ENCODE measurements at places on chromosomes 6 and 20.

DNA sequence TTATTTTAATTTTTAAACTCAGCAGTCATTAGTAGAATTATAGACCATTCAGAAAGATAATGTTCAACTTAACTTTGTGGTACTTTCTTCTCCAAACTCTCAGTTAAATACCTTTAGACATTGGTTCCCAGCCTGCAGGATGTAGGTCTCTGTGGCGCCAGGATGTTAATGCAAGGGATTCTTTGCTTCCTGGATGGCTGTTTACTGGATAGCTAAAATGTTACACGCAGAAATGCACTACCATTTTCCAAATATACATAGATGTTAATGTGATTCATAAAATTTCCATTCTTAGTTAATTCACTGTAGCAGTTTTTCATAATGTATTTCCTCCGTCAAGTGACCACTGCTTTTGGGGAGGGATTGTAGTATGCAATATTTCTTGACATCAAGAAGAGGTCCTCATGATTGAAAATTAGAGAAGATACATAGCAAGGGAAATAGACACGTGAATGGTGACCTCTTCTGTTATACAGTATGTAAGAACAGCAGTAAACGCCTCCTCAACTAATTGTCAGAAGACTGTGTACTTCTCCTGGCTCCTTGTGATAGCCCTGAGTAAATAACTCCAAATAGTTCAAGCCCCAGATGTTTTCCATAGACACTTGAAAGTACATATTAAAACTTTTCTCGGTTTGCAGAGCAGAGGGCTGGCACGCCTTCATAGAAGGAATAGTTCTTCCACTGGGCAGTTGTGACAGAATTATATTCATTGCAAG is 128.8 kb downstream of the LCA5 start:
- DNase-seq, result no peak

DNA sequence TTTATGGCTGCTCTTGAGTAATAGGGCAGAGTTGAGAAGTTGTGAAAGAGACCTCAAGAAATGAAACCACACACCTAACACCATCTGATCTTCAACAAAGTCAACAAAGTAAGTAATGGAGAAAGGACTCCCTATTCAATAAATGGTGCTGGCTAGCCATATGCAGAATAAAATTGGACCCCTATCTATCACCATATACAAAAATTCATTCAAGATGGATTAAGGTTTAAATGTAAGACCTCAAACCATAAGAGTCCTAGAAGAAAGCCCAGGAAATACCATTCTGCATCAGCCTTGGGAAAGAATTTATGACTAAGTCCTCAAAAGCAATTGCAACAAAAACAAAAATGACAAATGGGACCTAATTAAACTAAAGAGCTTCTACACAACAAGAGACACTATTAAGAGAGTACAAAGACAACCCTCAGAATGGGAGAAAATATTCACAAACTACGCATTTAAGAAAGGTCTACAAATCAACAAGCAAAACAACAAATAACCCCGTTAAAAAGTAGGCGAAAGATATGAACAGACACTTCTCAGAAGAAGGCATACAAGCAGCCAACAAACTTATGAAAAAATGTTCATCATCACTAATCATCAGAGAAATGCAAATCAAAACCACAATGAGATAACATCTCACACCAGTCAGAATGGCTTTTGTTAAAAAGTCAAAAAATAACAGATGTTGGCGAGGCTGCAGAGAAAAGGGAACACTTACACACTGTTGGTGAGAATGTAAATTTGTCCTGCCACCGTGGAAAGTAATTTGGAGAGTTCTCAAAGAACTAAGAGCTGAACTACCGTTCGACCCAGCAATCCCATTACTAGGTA is 4.0 kb downstream of the MAP3K5 start:
- peak; percentile 87 for DNase-seq

DNA sequence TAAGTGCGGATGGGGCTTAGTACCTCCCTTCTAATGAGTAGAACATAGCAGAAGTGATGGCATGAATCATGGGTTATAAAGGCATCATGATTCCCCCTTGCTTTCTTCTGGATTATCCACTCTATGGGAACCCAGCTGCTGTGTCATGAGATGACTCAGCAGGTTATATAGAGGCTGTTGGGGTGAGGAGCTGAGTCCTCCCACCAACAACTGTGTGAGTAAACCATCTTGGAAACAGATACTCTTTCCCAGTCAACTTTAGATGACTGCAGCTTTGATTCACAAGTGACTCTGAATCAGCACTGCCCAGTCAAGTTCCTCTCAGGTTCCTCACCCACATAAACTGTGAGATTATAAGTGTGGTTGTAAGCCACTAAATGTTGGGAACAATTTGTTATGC is 46.3 kb downstream of the FAM83B start:
- peak; percentile 70 for DNase-seq

- no peak for DNase-seq
Measured at GRCh38 chr6:3578981-3579380, 122.1 kb upstream of the SLC22A23 start.

GRCh38 chr6:84769306-84769705 is 4.9 kb upstream of the TBX18 start:
- DNase-seq, result no peak

DNA sequence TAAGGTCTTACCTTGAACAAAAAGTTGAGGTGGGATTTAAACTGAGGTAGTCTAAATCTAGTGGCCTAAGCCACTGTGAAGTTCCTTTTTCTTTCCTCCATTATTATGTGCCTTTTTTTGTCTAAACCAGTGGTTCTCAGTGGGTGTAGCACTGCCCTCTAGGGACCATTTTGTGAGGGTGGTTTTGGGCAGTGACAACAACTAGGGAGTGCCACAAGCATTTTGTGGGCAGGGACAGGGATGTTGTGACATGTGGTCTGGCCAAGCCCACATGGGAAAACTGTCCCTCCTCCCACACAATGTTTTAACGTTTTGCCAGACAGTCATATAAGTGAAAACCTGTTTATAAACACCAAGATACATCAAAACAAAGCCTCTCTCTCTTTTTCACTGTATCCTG is 899.4 kb upstream of the FLRT3 start:
- peak; percentile 65 for DNase-seq

DNA sequence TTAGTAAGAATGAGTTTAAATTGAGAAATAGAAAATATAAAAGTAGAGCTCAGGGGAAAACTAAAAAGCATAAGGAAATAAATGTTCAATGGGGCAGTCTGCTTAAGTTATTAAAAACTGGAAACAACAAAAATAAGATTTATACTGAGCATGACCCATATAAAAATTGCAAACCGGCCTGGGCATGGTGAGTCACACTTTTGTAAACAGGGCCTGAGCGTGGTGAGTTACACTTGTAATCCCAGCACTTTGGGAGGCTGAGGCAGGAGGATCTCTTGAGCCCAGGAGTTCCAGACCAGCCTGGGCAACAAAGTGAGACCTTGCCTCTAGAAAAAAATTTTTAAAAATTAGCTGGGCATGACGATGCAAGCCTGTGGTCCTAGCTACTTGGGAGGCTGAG is 74.6 kb downstream of the TMEM244 start:
- DNase-seq, result peak; percentile 30

DNA sequence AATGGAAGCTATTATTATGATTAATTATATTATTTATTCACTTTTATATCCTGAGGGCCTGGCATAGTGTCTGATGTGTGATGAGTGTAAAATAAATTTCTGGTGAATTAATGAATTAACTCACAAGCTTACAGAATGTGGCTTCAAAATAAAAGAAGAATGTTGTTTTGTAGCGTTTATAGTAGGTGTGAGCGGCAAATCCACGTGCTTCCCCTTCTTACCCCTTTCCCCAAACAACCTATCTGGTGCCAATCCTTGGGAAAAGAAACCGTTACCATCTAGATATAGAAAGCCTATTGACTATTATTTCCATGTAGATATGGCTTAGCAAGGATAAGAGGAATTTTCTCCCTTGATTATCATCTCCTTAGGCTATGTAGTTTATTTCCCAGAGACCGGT is 144.6 kb upstream of the CITED2 start:
- DNase-seq, result no peak

DNA sequence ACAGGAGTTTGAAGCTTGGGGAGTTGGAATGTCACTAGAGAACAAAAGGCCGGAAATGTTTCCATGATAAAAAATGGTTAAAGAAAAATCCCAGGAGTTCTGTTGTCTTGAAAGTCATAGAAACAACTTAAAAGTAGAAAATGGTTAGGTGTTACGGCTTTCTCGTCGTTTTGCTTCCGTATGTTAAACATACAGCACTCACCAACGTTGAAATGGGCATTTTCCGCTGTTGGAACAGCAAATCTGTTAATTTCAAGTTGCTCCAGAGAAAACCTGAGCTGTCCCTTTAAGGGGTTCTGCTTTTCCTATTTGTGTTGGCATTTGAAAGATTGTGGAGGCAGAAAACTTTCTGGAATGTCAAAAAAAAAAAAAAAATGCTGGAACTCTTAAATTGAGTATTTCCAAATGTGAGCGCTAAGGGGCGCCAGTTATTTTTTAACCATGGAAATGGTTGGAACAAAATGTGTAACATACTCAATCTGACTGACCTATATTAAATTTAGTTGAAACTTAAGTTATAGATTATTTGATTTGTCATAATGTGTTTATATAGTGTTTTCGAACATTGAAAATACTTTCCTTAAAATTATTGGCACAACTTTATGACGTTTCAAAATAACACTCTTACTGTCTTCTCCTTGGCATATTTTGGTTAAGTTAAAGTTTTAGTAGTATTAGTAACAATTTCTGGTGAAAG is 2.2 kb downstream of the QKI start:
- peak; percentile 88 for DNase-seq

DNA sequence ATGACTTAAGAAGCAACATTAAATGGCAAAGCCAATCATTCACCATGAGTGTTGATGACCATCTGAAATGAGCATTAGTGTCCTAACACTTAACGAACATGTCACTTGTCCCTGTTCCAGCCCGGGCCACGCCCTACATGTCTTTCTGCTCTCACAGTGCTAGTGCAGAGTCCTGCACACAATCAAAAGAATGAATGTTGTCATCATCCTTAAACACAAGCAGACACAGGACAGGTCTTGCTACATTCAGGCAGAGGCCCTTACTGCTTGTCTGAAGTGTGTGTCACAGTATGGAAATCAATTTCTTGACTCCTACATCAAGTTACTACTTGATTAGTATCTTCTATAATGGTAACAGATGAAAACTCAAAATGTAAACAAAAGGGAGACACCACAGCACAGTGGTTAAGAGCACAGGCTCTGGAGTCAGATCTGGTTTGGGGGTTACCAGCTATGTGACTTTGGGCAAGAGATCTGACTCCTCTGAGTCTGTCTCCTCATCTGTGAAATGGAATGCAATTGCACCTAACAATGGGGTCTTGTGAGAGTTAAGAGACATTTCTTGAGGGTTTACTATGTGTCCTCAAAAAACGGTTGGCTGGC is 17.4 kb downstream of the UBE2V1 start:
- DNase-seq, result no peak

GRCh38 chr20:52953020-52953419 is 19.1 kb upstream of the TSHZ2 start:
- no peak for DNase-seq

GRCh38 chr20:37395921-37396415 is 50.0 kb downstream of the SRC start:
- DNase-seq, result no peak

GRCh38 chr6:24631671-24632070 is 14.3 kb downstream of the KIAA0319 start:
- DNase-seq, result no peak

GRCh38 chr6:70857387-70858077 is 99.3 kb downstream of the B3GAT2 start:
- DNase-seq, result no peak

- no peak for DNase-seq
Measured at GRCh38 chr6:90612313-90612680, 25.4 kb upstream of the MAP3K7 start.

DNA sequence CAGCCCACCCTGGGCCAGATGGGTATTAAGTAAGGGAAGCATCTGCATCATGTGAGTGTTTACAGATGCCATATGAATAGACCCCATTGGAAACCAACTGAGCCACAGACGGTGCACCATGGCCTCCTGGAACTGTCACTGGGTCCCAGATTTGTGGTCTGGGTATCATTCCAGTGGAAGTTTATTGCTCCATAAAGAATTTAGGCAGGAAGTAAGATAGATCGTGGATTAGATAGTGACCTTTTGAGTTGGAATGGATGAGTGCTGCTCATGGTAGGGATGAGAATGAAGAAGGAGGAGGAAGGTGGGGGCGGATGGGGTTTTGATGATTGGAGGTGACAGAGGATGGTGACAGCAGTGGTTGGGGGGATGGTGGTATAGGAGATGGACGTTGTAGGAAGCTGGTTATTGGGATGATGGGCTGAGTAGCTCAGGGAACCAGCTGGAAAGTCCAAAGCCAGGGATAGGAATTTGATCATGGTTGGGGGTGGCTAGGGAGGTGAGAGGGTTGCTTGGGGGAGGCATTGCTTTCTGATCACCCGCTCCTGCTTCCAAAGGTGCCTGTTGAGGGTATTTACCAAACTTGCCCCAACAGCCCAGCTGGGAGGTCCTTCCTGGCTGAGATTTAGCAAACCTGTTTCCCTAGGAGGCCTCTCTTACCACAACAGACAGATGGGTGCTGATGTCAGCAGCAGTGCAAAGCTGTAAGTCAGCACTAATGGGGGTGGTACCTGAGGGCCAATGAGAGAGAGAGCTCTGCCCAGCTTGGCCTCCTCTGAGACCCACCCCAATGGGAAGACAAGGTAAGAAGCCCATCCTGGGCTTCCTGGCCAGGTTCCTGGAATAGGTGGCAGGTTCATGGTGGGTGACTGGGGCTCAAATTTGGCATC is 78.0 kb downstream of the VEGFA start:
- DNase-seq, result no peak

DNA sequence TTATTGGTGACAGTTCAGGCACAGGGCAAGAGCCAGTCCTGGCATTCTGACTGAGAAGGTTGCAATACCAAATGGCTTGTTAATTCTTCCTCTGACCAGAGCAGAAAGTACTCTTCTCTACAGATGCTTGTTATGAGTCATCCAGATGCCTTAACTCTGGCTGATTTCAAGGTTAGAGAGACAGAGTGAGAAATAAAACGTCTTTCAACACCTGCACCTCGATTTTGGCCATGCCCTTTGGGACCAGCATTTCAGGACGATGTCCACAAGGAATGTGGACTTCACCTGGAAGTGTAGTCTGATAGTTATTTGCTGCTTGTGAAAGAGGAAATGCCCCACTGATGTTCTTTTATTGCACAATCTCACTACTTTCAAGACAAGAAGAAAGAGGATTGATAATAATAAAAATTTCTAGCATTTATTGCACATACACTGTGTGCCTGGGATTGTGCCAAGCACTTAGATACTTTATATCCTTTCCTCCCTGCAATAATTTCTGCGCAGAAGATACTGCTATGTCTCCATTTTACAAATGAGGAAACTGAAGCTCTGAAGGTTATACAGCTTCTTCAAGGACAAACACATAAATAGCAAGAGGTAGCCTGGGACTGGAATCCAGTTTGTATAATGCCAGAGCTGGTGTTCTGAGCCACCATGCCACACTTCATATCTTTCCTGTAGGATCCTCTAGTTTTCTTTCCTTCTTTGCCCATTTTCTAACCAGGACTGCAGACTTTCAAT is 33.5 kb upstream of the MCM3 start:
- peak; percentile 60 for DNase-seq

- peak; percentile 38 for DNase-seq
Measured at GRCh38 chr6:77015350-77015749, 447.9 kb downstream of the HTR1B start.
